Lung (tissue), 17 donors: ENCODE measurements at places on chromosomes 7 and 10. TPM values are rescaled to one million over a fixed set of nuclear protein-coding genes. Genes with fewer than 3 reads are reported as not detected.
A peak's percentile ranks its signal among the peaks of the same experiment; 100 is the strongest.

The GRID1 gene
- 1.1 TPM for polyA plus RNA-seq

GRCh38 chr10:45997994-45998763 lies 25.9 kb downstream of the TIMM23 start:
- no peak for DNase-seq

DNA sequence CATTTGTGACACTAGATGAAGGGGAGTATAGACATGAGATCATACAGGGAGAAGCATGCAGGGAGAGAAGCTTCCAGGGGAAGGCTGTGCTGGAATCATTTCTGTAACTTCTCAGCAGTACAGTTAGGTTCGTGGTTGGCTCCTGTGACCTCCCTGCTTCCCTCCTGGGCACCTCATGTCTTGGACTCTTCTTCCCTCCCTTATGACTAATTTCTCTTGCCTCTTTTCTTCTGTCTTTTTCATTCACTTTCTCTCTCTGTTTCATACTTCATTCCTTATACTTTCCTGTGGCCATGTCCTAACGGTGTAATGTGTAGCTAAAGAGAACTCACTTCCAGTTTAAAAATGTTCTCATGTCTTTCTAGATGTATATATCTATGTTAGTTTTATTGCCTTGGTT lies 19.1 kb upstream of the HKDC1 start:
- DNase-seq = no peak

DNA sequence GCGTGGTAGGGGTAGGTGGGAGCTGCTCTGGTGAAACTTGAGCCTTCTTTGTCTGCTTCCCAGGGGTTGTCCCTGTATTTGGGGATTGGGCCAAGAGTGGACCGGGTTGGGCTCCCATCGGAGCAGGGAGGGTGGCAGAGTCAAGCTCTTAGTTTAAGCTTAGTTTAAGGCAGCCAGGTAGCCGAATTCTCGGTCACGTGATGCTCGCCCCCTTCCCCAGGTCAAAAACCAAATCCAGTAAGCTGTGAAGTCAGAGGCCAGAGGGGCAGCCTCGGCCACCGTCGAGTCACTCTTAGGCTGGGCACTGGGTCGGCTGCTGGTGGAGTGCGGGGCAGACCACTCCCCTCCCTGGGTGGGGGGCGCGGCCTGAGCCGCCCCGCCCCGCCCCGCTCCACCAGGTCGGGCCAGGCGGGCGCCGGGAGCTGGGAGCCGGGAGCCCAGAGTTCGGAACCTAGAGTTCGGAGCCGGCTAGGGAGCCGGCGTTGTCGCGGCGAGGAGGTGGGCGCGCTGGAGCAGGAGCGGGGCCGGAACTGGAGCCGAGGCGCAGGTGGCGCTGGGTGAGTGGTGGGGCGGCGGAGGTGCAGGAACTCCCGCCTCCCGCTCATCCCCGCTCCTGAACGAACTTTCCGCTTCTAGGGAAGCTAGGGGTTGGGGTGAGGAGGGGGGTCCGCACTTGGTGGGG lies 2.8 kb upstream of the LZTS2 start:
- peak; percentile 42 for DNase-seq

The TMEM236 gene
- 0.75 TPM for polyA plus RNA-seq
